ENCODE measurements at places on chromosomes 7 and 10.

GRCh38 chr7:135789956-135790355 is 41.3 kb upstream of the FAM180A start:
- no peak for DNase-seq

- no peak for DNase-seq
Observed at GRCh38 chr7:2281541-2281940, 32.7 kb downstream of the SNX8 start.

DNA sequence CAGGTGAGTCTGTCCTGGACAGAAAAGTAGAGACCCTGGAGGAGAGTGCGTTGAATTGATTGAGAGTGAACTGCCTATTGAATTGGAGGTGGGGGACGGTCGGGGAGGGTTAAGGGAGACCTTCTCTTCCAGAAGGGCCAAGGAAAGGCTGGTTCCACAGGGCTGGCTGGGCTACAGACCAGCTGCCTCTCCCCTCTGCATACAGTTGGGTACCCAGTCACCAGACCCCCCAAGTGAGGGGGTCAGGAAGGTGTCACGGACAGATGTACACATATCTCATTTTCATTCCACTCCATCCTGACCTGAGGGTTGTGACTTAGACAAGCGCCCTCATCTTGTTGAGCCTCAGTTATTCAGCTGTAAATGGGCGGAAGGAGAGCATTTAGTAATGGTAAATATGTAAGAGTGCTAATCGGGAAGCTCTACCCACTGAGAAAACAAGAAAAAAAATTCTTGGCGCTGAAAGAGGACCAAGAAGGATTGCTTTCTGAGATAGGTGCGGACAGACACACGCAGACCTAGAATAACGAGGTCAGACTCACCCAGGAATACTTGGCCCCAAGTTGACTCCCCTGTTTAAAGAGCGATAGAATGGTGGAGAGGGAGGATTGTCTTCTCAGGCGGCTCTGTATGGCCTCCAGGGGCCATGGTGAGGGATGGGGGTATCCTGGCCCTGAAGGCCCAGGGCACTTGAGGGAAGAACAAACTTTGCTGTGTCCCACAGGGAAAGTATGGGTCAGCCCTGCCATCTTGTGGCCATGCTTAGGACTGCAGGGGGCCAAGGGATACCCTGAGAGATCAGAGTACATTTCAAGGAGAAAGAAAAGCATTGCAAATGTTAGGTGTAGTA is 7.2 kb upstream of the MBL2 start:
- DNase-seq, result peak; percentile 9

DNA sequence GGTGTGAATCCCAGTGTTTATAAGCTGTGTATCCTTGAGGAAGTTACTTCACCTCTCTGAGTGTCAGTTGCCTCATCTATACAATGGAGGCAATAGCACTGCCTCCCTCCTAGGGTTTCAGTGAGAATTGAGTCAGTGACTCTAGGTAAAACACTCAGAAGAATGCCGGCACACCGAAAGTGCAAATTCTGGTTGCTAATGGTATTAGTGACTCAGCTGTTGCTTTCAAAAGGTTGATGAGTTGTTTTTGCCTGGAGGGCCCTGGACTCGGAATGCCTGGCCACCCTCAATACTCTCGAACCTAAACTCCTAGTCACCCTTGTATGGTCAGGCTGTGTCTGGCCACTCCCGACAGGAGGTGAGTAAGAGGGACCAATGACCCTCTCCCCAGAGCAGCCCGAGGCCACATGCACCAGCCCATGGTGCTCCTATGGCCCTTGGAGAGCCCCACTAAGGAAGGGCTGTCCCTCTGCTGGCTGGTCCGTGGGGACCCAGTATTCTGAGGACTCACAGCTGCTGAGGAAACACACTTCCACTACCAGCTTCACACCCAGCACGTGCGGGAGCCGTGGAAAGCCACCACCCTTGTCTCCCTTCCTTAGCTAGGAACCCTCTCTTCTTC is 60.2 kb downstream of the CALML3 start:
- DNase-seq, result peak; percentile 9

- DNase-seq, result no peak
Observed at GRCh38 chr7:30446266-30446665, 32.3 kb downstream of the NOD1 start.

DNA sequence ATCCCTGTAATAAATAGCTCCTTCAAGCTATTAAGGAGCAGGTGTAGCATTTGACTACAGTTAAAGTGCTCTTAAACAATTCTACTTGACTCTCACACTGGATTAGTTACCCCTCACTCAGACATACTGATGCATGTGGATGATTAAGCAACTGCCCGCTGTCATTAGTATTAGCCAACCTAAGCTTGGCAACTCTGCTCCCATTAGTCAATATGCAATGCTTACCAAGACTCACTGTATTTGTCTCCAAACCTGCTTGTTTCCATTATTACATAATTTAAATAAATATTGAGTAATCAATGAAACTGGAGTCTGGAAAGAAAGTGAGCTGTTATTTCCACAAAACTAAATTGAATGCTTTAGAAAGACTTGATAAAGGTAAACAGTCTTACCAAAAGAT is 144.0 kb upstream of the ASAH2 start:
- no peak for DNase-seq

DNA sequence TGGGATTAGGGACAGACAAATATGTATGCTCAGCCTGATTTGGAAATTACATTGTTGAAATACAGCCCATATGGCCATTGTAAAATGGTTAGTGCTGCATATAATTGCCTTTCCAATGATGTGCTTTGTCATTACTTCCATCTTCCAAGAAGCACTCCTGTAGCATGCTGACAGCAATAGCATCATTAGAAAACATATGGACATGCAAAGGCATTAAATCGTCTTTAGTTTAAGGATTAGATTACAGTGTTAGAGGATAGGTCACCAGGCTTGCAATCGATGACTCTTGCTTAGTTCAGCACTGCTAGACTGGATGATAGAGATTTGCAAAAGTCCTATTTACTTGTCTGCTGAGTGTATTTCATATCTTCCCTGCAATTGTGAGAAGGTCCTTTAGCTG is 17.4 kb downstream of the AUTS2 start:
- DNase-seq, result no peak

DNA sequence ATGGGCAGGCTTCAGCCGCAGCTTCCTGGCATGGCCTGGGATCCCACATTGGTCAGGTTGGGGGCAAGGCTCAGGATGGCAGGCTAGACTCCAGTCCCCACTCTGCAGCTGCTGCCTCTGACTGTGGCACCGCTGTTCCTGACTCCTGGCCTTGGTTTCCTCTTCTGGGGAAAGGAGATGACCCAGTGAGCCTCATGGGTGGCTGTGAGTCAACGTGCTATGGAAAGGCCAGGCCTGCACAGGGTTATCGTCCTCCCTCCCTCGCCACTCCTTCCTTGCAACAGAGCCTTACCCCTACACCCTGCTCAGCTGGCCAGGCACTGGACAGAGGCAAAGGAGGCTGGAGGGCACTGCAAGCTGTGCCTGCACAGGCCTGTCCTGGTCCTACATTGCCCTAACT is 36.1 kb upstream of the CHST15 start:
- no peak for DNase-seq

- no peak for DNase-seq
Observed at GRCh38 chr10:64101606-64102263, 580.5 kb downstream of the REEP3 start.

DNA sequence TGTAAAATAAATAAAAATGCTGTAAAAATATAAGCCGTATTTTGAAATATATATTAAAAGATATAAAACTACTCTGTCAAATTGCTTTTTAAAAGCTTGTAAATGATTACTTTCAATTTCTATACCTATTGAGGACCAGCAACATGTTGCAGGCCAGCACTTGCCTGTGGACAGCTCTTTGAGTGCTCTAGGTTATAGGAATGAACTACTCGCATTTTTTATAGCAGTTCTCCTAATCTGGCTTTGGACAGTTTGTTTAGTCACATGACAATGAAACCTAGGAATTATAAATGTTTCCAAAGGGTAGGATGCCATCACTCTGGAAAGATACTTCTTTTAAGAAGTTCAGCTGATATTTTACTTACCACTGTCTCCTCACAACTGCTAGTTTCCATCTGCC is 117.7 kb upstream of the PTPRZ1 start:
- no peak for DNase-seq

GRCh38 chr7:91135703-91136430 is 128.4 kb upstream of the FZD1 start:
- DNase-seq, result no peak

GRCh38 chr10:110016039-110016438 is 8.3 kb downstream of the ADD3 start:
- no peak for DNase-seq

DNA sequence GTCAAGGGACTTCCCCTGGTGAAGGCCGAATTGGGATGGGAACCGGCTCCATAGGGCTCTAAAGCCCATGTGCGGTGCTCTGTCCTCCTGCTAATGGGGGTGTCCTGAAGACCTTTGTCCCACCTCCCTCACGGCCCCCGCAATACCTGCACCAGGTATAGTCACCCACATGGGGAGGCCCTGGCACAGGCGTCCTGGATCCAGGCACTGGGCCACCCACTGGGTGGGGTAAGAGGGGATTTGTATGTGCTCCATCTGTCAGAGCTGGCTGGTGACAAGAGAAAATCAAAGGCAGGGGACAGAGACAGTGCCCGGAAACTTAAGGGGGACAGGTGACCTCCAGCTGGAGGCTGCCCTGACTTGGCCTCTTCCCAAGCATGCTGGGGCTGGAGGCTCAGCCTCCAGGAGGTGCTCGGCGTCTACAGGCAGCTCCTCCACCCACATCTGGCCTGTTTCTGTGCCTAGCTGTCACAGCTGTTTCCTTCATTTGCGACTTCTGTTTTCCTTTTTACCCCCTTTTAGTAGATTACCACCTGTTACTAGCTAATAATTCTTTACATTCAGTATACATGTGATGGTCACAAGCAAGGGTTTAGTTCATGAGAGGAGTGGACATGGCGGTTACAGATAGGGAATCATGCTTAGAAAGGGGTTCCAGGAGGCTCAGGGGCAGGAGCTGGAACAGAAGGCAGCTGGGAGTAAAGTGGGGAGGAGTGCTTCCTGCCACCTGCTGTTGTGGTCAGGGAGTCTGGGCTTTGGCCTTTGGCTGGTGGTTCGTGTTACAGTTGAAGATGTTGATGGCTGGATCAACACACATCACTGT is 2.3 kb upstream of the CUZD1 start:
- no peak for DNase-seq

DNA sequence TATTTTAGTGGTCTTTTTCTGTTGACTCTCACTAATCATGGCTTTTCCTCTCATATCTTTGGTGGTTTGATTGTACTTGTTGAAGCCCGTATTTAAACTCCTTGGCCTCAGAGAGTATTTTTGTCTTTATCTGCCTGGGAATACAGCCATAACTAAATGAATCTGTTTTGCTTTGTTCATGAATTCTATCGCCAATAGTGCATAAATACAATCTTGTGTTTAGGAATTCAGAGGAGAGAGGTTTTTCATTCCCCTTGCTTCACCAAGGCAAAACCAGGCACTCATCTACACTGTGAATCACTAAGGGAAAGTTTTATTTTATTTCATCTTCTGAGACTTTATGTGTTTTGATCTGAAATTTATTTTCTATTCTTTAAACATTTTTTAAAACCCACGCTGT is 152.7 kb downstream of the BICC1 start:
- DNase-seq, result no peak

- no peak for DNase-seq
Observed at GRCh38 chr7:86786376-86786775, 142.7 kb downstream of the GRM3 start.

DNA sequence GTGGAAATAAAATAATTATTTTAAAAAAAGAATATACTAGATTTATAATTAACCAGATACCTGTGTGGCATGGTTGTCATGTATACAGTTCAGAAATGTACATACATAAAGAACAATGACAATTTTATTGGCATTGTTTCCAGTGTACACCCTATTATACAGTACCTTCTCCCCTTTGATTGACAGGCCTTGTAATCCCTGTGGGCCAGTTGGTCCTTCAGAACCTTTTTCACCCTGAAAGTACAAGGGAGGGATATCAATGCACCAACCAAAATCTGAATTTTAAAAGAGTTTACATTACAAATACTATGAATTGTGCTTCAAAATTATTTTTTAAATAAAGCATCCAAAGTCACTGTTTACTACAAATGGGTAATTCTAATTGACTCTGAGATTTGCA is 61.2 kb downstream of the COL28A1 start:
- DNase-seq, result no peak

DNA sequence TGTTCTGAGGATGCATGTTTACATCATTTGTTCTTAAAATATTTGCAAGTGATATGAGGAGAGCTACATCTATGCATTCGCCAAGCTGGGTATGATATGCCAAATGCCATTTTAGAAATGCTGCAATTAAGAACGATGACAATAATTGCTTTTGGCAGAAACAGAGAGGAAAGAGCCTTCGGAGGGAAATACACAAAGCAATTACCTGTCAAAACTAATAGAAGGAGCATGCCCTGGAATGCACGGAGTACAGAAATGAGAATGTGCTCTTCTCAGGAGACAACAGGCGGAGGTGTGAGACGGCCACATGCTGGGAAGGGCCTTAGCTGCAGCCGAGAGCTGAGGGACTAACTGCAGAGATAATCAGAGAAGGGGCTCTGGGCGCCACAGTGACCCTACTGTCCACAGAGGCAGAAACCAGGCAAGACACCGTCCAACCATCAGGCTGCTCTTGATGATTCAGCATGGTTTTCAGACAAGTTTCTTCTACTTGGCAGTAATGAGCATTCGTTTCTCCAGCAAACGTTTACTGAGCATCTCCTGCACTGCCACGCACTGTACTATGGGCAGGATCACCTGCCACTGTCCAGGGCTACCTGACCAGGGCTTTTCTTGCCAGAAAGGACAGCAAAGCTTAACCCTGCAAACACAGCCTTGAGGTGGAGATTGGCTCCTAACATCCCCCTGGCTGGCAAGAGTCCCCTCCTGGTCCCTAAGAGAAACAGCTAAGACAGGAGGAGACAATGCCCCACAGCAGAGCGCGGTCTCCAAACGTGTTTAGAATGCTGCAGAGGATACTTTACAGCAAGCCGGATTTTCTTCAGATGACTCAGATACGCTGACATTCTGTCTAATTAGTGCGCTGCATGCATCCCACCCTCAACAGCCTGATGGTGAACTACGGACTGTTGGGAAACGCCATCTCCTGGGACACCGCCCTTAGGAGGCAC is 18.1 kb downstream of the VIPR2 start:
- DNase-seq, result no peak

- no peak for DNase-seq
Observed at GRCh38 chr10:30675791-30676718, 46.5 kb upstream of the LYZL2 start.

DNA sequence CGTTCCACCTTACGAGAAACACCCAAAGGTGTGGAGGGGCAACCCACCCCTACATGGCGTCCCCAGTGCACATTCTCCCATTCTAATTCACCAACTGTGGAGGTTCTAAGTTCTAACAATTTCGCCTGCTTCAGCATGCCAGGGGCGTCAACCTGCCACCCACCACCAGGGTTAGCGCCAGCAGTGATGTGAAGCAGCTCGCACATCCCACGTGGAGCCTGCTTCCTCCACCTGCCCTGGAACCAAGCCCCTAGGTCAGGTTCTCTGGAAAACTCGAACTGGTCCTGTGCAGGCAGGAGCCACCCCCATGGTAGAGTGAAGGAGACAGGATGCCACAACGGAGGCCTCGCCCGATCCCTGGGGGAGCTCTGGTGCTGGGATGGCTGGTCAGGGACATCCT is 33.3 kb upstream of the FXYD4 start:
- no peak for DNase-seq

Data from activated naive CD4-positive, alpha-beta T cell treated with Interleukin-2 at 50 U/mL for 16 hours (primary cell).